Activated CD8-positive, alpha-beta memory T cell treated with anti-CD3 and anti-CD28 coated beads, Interleukin-2, amount 50 U/mL, for 4 hours (primary cell): ENCODE measurements at places on chromosomes 6 and 20.

- no peak for DNase-seq
Observed at GRCh38 chr6:106199331-106199730, 113.2 kb downstream of the PRDM1 start.

GRCh38 chr20:37990571-37991151, 42.6 kb downstream of the TTI1 start:
- peak; percentile 21 for DNase-seq

DNA sequence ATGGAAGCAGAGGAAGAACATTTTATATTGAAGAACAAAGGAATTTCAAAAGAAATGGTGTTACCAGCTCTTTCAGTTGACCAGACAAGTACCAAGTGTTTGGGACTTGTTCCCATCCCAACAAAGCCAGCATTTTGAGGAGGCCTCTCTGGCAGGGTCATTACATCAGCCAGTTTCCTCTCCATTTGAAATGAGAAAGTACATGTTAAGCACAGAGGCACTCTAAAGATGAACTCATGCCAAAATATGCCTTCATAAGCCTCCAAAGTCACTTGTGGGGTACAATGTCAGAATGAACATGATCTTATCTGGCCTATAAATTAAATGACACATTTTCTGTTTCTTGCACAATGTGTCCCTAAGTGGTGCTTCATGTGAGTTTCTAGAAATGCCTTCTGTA, 223.9 kb downstream of the PRL start:
- DNase-seq, result no peak

DNA sequence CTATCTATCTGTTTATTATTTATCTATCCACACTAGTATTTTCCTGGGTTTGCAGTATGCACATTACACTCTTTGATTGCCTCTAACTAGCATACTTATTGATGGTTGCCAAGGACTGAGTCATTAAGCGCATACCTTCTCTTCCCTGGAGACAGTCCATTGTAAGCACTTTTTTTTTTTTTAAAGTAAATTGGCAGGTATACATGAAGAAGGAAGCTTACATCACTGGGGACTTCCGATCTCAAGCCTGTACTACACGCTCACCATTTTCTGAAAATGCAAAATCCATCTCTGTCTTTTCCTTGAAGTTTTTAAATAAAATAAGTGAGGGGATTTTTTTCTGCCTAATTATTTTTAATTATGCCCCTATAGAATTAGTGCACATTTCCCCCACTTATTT, 63.5 kb downstream of the HMGN3 start:
- DNase-seq, result no peak

DNA sequence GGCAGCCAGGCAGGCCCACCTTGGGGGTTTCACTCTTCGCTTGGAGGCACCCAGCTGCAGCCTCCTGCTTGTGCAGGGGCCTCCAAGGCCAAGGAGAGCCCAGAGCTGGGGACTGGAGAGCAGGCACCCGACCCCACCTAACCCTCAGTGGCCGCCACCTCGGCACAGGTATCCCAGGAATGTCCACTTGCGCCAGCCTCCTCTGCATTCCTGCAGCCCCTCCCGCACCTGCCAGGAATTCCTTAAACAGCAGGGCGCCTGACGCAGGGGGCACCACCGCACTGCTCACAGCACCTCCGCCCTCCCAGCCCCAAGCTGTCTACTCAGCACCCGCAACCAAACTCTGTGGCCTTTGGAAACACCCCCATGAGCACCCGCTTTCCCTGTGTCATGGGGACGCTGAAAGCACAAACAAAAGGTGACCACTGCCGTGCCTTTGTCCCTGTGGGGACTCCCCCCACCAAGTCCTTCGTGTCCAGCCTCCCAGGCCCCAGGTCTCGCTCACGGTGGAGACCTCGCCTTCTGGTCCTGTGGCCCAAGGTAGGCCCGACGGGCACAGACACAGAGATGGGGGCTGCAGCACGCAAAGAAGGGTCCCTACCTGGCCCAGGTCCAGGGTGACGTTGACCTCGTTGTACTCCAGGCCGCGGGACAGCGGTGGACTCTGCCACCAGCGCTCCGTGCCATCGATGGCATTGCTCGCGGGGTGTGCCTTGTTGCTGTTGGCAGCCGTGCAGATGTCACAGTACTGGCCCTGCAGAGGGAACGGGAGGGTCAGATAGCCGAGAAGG, 5.1 kb downstream of the LAMA5 start:
- DNase-seq, result no peak

DNA sequence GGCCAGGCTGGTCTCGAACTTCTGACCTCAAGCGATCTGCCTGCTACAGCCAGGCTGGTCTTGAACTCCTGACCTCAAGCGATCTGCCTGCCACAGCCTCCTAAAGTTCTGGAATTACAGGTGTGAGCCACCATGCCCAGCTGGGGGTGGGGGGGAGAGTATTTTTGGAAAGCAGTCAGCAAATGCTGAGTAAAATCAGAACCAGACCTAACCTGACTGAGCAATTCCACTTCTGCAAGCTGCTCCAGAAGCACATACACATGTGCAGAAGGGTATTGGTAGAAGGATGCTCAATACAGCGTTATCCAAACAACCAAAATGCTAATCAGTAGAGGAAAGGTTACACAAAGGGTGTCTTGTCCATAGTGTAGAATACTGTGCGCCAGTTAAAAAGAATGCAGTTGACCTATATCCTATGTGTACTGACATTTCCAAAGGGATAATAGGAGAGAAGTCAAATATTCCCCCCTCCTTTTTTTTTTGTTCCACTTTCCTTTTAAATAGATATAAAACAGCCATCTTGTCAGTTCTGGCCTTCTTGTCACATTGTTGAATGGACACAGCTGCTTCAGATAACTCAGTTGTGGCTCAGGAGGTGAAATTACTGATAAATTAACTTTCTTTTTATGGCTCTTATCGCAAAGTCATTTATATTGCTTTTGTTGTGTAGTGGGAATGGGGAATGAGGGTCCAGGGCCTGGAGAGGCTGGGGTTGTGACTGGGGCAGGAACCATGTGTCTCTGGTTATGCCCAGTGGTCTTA, 74.6 kb downstream of the DTD1 start:
- no peak for DNase-seq

DNA sequence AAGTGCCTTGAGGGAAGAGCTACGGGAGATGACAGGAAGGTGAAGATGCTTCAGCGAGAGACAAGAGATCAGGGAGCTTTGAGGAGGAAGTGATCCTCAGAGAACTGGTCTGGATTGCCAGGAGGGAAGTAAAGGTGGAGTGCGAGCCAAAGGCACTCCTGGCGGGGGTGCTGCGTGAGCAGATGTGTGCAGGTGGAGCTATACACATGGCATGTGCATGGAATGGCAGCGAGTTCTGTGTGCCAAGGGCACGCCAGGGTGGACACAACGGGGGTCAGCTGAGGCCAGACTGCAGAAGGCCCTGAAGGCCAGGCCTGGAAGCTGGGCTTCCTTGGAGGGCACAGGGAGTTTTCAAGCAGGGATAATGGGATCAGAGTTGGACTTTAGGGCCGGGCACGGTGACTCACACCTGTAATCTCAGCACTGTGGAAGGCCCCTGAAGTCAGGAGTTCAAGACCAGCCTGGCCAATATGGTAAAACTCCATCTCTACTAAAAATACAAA, 6.2 kb downstream of the PXMP4 start:
- no peak for DNase-seq

- peak; percentile 65 for DNase-seq
Observed at GRCh38 chr20:50561379-50562078, 51.3 kb downstream of the PTPN1 start.

- no peak for DNase-seq
Observed at GRCh38 chr6:127342296-127342945, 988 bp downstream of the ECHDC1 start.

DNA sequence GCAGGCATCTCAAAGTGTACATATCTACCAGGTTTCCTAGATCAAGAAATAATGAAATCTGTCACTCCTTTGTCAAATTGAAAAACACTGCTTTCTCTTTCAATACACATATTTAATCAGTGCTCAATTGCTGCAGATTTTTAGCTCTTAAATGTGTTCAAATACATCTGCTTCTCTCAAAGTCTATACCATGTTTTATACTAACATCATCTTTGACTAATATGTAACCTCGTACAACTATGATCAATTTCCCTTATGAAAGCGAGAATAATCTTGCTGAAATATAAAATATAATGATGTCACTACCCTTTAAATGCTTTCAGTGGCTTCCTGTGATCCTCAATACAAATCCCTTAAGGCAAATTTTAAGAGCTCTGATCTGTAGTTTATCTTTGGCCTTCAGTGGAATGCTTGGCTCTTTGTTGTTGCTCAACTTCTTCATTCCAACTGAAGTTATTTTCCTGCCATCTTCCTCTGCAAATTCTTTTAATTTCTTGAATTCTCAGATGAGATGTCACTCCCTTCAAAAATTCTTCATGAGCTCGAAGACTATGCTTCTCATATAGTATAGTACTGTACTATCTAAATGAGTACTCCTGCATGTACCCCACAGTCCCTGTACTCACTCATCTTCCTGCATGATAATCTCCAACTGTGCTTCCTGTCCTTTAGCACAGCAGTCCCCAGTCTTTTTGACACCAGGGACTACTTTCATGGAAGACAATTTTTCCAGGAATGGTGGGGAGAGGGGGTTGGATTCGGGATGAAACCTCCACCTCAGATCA, 545.1 kb upstream of the GJE1 start:
- DNase-seq, result no peak

DNA sequence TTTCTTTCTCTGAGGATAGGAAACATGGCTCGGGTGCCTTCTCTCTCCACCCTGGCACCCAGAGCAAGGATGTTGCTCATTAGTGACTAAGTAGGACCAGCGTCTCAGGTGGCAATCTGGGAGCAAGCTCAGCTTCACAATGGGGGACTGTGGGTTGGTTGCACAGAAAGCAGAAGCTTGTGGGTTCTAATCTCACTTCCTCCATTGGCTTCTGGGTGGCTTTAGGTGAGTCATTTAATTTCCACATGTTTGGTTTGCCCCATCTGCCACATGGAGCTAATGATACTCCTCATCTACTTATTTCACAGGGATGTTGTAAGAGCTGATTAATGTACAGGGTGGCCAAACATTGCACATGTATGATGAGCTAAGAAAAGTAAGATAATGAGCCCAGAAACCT, 54.8 kb upstream of the AKIRIN2 start:
- DNase-seq, result no peak
